SK-MEL-5 (cell line): ENCODE measurements at places on chromosomes 7 and 10. TPM values are rescaled to one million over a fixed set of nuclear protein-coding genes. Genes with fewer than 3 reads are reported as not detected.
A peak's percentile ranks its signal among the peaks of the same experiment; 100 is the strongest.

GRCh38 chr7:149495785-149496641, 1.6 kb downstream of the ZNF746 start:
- peak; percentile 42 for DNase-seq

GRCh38 chr10:97234400-97234799, 48.6 kb upstream of the SLIT1 start:
- DNase-seq: peak; percentile 57

The SUGCT gene
- 14.4 and 14.6 TPM in 2 replicates for total RNA-seq

- DNase-seq: peak; percentile 86
Observed at GRCh38 chr7:32062150-32062549, 8.1 kb downstream of the PDE1C start.

GRCh38 chr10:93991596-93992284, 2.0 kb upstream of the PLCE1 start:
- DNase-seq: peak; percentile 93

The C10orf62 gene
- not detected in 2 replicates for total RNA-seq

DNA sequence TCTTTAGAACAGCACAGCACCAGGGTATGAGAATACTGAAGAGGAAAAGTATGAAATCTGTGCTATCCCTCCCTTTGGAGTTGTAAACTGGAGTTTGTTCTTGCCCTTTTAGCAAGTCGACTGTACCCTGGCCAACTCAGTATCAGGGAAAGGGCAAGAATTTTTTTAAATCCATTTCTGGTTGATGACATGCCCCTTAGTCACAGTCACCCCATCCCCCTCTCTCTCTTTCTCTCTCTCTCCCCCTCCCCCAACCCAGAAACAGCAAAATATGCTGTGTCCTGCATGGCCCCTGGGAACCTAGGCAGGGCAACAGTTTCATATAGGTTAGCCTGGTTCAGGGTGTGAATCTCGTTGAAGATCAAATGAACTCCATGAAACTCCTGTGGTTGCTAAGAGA, 177.7 kb upstream of the ADO start:
- no peak for DNase-seq

- DNase-seq: peak; percentile 83
Observed at GRCh38 chr7:90629297-90629918, 33.3 kb downstream of the CDK14 start.

The FRMPD2 gene
- not detected in 2 replicates for total RNA-seq

GRCh38 chr7:107579554-107579884, 527 bp upstream of the BCAP29 start:
- DNase-seq: no peak

GRCh38 chr7:151992375-151992774, 33.1 kb upstream of the GALNT11 start:
- DNase-seq: peak; percentile 84
